ENCODE measurements at places on chromosomes 7 and 10.

GRCh38 chr10:89037096-89037495 lies 46.5 kb downstream of the FAS start:
- DNase-seq, result no peak

- DNase-seq, result no peak
These were observed 24.2 kb upstream of the AQP1 start for GRCh38 chr7:30887464-30887872.

DNA sequence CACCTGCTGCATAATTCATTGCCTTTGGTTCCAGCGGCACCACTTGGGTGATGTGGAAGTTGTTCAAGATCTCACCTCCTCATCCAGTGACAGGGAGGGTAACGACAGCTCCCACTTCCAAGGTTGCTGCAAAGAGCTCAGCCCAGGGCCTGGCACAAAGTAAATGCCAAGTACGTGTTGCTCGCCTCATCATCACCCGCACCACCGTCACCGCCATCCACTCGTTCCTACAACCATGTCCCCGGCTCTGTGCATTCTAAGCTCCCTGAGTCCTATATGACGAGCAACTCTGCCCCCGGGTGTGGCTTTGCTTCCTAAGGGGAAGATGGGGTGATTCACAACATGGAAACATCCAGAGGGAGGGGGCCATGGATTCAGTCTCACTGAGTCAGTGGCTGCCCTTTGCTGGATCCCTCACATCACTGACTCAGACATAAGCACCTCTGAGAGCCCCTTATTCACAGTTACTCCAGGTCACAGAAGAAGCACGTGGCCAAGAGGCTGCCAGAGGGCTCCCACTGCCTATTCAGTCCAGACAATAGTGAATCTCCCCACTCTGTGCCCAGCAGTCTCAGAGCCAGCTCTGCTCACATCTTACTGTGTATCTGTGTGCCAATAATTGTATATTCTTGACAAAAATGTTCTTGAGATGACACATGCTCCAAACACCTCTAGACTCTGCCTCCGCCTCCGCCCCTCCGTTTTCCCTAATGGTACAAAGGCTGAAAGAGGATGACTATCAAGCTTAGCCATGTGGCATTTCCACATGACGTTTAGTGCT lies 159.1 kb downstream of the GFRA1 start:
- DNase-seq, result no peak

DNA sequence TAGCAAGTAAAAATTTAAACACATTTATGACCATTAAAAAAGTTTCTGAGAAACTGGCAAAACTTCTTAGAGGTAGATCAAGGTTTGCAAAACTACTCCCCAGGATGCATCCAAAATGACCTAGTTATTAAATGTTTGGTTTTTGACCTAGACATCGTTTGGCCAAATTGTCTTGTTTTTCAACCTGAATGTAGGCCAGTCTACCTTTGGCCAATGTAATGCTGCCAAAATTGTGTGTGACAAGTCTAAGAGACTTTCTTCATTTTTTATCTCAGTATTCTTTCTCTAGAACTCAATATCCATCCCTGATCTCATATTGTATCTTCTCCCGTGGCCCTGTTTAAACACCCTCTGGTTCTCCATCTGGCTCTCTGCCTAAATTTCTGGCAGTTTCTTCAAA lies 202.0 kb downstream of the CXCL12 start:
- DNase-seq, result no peak

GRCh38 chr10:5975641-5976473 lies 1.5 kb downstream of the IL15RA start:
- no peak for DNase-seq

GRCh38 chr10:119871881-119872609 lies 598 bp downstream of the MCMBP start:
- DNase-seq, result peak; percentile 40

DNA sequence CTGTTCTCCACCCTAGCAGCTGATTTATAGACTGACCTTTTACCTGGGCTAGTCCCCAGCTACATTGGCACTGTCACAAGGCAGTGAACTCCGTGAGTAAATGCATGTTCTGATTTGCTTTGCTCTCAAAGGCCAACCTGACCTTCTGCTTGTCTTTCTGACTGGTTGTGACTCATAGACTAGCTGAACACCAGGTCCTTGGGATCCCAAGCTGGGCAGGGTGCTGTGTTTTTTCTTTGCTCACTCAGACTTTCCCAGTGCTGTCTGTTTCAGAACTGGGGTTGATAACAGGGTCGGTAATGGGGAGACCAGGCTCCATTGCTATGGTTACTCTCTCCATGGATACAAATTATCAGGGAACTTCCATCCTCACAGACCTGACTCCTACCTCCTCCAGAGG lies 35.0 kb downstream of the EVX1 start:
- DNase-seq, result no peak

GRCh38 chr7:148747274-148747673 lies 48.6 kb downstream of the CUL1 start:
- no peak for DNase-seq

DNA sequence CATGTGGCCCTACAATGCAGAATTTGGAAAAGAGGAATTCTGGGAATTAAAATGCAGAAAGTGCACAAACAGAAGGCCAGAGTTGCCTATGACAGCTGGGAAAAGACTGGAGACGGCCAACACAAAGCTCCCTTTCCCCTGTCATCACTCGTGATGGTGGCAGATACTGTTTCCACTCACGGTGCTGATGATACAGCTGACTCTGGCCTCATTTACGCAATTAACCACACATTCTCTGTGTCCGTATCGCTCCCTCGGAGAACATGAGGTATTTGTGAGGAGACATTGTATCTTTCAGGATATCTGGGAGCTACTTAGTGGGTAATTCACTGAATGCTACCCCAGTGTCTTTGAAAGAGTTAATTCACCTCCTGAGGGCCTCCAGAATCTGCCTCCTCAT lies 172.8 kb downstream of the TAX1BP1 start:
- no peak for DNase-seq

DNA sequence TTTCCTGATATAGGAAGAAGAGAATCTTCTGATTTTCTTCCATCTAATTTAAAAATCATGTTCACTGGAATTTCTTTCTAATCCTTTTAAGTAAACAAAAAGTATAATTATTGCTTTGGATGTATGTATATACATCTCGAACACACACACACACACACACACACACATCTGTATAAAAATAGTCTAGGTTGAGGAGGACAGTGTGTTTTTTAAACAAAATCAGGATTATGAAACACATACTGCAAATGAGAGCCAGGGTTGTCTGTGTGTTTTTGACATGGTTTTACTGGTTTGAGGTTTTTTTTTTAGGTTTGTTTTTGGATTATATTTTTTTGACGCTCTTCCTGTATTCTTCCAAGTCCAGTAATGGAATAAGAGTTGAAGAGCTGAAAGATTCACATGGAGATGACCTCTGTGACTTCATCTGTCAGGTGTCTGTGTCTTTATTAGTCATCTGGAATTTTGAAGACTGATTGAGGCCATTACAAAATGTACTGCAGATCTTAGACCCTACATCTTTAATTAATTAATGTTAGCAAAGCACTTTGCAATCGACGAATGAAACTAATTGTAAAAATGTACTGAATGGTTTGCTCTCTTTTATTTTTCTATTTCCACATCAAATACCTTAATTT lies 237.1 kb downstream of the SUGCT start:
- no peak for DNase-seq

DNA sequence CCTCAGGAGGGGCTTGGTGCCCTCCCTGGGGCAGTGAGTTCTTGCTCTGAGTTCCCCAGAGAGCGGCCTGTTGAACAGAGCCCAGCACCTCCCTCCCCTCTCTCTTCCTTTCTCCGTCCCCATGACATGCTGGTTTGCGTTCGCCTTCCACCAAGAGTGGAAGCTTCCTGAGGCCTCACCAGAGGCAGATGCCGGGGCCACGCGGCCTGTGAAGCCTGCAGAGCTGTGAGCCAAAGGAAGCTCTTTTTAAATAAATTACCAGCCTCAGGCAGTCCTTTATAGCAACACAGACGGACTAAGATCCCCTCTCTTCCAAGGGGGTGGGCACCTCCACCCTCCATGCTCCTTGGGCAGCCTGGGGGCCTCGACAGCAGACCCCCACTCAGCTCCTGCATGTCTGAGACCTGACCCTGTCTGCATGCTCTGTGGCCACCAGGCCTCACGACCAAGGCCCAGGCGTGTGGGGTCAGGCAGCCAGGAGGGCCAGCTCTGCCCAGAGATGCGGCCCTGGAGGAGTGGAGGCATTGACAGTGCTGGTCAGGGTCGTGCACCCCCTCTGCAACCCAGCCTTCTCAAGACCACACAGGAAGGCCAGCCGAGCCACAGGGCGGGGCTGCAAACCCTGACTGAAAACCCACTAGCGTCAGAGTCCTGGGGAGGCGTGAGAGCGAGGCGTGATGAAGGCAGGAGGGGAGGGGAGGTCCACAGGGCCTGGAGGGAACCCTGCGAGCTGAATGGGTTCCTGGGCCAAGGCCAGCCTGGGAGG lies 54.6 kb upstream of the ADGRA1 start:
- DNase-seq, result no peak

DNA sequence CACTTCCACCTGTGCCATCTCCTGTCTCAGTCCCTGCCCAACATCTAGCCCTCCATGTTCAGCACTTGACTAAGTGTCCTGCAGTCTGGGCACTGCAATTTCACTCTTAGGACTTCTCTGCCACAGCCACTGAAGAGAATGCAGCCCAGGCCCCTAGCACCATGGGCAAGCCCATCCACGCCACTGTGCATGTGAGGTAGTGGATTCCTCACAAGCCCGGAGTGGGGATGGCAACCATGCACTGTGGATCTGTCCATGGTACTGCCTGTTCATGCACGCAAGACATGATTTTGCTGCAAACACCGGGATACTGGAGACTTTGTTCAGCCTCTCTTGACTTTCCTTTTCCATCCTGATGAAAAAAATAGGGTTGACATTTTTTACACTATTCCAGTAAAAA lies 12.3 kb downstream of the DDC start:
- DNase-seq, result no peak

DNA sequence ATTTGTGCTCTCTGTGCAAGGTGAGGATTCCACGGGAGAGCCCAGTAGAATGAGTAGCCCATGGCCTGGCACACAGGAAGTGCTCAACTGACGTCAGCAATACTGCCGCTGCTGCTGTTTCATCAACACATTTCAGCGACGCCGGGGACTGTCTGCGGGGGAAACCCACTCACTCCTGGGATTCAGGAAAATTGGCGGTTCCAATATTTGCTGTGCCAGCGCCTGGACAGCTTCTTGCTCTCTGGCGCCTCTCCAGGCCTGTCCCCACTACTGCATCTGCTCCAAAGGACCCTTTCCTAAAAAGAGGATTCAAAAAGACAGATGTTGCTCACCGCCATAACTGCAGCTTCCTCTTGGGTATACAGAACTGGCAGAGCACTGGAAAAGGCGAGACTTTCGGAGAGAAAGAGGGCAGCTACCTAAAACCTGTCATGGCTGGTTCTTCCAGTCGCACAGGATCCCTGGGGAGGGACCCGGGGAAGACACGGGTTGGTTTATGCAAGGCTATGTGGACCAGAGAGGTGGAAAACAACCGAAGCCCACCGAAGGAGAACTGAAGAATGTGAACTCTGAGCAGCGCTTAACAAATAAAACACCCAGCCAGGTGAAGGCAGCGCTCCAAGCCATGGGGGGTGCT lies 39.7 kb upstream of the ENO4 start:
- no peak for DNase-seq

- no peak for DNase-seq
These were observed 197.4 kb downstream of the AHR start for GRCh38 chr7:17495655-17496394.

DNA sequence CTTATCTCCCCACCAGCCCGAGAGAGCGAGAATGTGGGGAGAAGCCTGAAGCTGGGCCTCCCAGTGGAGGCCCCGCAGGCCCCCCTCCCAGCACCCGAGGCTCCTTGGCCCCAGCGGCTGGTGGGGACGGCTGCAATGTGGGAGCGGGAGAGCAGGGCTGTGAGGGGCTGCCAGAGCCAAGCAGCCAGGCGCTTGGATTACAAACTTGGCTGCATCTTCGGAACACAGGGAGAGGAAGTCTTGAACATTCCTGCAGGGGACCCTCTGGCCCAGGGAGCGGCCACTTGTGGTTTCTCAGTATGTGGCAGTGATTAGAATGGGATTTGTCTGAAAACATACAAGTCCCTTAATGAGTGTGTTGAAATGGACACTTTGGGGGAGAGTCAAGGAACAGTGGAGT lies 23.2 kb downstream of the ELN start:
- no peak for DNase-seq
